ENCODE measurements at places on chromosomes 13 and 19. TPM values are rescaled to one million over a fixed set of nuclear protein-coding genes. Genes with fewer than 3 reads are reported as not detected.

Gene NTF4
- total RNA-seq: 0.41 TPM

GRCh38 chr13:66159511-66159910 lies 1070.6 kb downstream of the PCDH9 start:
- no peak for DNase-seq

DNA sequence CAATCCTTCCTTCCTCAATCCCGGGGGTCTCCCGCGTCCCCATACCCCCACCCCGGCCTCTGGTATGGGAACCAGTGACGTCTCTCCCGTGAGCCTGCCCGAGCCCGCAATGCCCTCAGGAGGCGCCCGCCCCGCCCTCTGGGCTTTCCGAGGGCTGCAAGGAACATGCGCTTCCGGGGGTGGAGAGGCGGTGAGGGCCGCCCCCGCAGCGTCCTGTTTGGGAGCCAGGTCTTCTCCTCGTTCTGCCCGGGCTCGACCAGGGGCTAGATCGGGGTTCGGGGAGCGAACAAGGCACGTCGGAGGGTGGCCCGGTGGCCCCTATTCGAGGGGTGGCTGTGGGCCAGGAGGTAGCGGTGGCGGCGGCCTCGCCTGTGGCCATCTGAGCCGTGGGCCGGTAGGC lies 6.6 kb upstream of the TEX101 start:
- DNase-seq: no peak

DNA sequence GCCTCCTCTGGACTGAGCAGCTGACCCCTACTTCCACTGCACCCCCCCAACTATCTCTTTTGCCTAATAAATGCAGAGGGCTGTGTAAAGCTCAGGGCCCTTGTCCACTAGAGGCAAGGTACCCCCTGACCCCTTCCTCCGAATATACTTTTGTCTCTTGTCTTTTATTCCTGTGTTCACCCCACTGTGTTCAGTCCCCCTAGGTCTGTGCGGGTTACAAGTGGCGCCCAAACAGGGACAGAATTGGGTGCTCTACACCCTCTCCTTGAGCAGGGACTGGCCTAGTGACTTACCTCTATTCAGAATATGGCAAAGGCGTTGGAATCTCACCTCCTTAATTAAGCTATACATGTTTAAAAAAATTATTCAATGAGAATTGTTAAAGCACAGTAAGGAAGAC lies 15.0 kb downstream of the ZNF350 start:
- no peak for DNase-seq

Gene ZIC5
- not detected for total RNA-seq

GRCh38 chr13:110555601-110556223 lies 5.8 kb downstream of the RAB20 start:
- DNase-seq: no peak

DNA sequence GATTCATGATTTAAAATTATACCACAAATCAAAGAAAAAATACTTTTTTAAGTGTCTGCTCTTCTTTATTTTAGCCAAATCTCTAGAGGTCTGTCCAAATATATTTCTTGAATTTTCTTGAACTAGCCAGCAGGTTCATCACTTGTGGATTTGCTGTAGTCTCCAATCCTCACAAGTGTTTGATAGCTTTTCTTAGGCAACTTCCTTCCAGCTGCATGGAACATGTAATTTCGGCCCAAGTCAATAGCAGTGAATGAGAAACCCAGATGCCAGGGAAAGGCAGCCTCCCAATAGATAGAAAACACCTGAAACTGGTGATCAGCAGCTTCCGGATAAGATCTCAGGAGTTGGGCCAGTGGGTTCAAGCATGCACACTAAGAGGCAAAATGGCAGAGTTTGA lies 15.6 kb upstream of the RNASEH2B start:
- DNase-seq: no peak

Gene ERFL
- total RNA-seq: 0.20 TPM

Gene TBC1D4
- total RNA-seq: 69.4 TPM

GRCh38 chr13:109783447-109783814 lies 3.0 kb downstream of the IRS2 start:
- DNase-seq: peak; percentile 29

GRCh38 chr13:44796597-44797490 lies 192.4 kb downstream of the NUFIP1 start:
- DNase-seq: no peak

DNA sequence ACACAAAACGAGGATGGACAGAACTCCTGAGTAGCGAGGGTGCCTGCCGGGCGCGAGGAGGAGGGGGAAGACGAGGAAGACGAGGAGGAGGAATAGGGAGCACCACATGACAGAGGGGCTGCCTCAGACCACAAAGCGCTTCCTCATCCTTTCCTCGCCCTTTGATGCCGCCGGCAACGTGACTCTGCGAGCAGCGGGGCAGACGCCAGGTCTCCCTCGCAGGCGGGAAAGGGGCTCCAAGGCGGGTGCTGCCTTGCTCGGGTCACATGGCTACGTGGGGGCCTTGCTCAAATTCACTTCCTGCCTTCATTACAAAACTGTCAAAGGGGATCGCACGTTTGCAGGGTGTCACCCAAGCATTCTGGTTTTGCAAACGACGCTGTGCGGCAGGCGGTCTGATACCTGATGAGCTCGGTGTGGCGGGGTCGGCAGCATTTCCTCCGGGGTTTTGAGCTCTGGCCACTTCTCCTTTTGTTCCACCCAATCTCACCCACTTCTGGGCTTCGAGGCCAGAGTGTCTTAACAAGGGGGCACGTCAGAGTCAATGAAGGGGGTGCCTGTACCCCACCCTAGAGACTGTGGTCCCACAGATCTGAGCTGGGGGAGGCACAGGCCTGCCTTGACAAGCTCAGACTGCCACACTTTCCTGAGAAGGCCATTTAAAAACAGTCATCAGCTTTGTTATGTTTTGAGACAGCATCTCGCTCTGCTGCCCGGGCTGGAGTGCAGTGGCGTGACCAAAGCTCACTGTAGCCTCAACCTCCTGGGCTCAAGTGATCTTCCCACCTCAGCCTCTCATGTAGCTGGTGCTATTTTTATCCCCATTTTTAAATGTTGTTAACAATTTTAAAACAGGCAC lies 14.9 kb downstream of the MAP2K2 start:
- DNase-seq: no peak

Gene HIPK4
- total RNA-seq: not detected

Gene ALDH16A1
- total RNA-seq: 17.7 TPM

- DNase-seq: no peak
Measured at GRCh38 chr13:59728896-59729545, 434.7 kb downstream of the DIAPH3 start.

GRCh38 chr19:14480700-14481079 lies 5.5 kb upstream of the PTGER1 start:
- DNase-seq: no peak

DNA sequence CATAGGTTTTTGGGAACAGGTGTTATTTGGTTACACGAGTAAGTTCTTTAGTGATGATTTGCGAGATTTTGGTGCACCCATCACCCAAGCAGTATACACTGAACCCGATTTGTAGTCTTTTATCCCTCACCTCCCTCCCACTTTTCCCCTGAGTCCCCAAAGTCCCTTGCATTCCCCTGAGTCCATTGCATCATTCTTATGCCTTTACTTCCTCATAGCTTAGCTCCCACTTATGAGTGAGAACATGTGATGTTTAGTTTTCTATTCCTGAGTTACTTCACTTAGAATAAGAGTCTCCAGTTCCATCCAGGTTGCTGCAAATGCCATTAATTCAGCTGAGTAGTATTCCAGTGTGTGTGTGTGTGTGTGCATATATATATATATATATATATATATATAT lies 97.2 kb upstream of the EDNRB start:
- DNase-seq: no peak

Gene KPNA3
- 45.5 TPM for total RNA-seq

- DNase-seq: no peak
Measured at GRCh38 chr19:39966617-39967016, 4.3 kb upstream of the PSMC4 start.

GRCh38 chr19:15702534-15702930 lies 25.3 kb upstream of the OR10H2 start:
- peak; percentile 78 for DNase-seq

DNA sequence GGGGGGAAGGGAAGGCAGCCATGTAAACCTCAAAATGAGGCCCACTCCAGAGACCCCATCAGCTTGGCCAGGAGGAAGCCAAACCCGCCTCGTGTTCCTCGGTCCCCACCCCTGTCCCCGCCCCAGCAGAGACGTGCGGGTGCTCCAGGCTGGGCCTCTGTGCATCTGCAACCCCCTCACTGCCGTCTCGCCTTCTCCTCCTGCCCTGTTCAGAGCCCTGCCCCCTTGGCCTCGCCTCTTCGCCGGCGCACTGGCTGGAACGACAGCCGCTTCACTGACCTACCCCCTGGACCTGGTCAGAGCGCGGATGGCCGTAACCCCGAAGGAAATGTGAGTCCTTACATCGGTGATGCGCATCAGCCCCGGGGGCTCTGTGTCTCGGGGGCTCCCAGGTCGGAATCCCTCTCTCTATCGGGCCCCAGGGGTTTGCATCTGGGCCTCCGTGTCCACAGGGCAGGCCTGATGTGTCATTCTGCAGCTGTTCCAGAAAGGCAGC lies 32.2 kb downstream of the TMEM161A start:
- DNase-seq: peak; percentile 77

Gene SHISA7
- not detected for total RNA-seq

Gene NTN5
- total RNA-seq: 0.71 TPM

Gene GPR4
- 5.6 TPM for total RNA-seq

Gene STOML3
- total RNA-seq: not detected

Gene APOE
- total RNA-seq: 86.2 TPM

DNA sequence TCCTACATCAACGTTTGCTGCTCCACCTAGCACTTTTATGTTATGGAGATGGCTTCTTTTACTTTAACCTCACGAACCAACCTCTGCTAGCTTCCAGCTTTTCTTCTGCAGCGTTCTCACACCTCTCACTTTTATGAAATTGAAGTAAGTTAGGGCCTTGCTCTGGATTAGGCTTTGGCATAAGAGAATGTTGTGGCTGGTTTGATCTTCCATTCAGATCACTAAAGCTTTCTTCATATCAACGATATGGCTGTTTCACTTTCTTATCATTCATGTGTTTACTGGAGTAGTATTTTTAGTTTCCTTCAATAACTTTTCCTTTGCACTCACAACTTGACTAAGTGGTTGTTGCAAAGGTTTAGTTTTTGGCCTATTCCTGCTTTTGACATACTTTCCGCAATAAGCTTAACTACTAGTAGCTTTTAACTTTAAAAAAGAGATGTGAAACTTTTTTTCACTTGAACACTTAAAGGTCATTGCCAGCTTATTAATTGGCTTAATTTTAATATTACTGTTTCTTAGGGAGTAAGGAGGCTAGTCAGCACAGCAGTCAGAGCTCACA lies 60.0 kb upstream of the SPRY2 start:
- DNase-seq: no peak

GRCh38 chr13:95642028-95642621 lies 2.4 kb downstream of the DZIP1 start:
- no peak for DNase-seq

GRCh38 chr19:10189616-10190015 lies 5.1 kb downstream of the DNMT1 start:
- no peak for DNase-seq

DNA sequence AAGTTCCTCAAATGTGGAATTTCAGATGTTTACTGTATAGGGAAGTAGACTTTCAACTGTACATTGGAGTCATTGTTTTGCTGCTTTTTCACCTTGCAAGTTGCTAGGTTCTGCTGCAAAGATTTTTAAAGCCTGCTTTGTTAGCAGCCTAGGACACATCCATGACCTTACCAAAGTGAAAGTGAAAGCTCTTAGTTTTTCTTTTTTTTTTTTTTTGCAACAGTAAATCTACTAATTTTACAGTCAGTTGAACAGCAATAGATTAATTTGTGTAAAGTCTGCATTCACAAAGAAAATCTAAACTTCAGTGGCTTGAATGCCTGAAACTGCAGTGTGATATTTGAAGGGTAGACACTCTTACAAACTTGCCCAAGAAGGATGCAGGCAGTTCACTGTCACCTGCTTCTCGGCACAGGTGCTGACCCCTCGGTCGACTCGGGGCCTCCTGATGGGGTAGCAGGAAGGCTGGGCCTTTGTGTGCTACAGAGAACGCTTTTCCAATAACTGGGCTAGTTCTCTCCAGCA lies 5.0 kb upstream of the MTIF3 start:
- DNase-seq: no peak

Gene ZNF541
- not detected for total RNA-seq

GRCh38 chr13:33127009-33127551 lies 110.9 kb downstream of the KL start:
- peak; percentile 63 for DNase-seq

DNA sequence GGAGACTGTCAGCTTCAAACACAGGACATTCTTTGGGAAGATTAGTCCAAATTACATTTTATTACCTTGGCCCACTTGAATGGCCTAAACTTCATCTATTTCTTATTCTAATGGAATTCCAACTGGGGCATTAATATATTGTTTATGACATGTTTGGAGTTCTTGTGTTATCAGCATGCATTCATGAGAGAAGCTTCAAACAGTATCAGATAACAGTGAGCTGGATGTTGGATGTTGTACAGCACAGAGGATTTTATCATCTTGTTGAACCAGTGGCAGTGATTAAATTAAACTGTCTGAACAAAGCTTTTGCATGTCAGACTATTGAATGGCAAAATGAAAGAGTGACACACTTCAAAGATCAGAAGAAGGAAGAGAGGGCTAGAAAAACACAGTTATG lies 50.0 kb downstream of the MZT1 start:
- DNase-seq: no peak

- no peak for DNase-seq
Measured at GRCh38 chr19:46210669-46211068, 18.9 kb upstream of the IGFL1 start.

Gene SMARCA4
- 33.1 TPM for total RNA-seq

DNA sequence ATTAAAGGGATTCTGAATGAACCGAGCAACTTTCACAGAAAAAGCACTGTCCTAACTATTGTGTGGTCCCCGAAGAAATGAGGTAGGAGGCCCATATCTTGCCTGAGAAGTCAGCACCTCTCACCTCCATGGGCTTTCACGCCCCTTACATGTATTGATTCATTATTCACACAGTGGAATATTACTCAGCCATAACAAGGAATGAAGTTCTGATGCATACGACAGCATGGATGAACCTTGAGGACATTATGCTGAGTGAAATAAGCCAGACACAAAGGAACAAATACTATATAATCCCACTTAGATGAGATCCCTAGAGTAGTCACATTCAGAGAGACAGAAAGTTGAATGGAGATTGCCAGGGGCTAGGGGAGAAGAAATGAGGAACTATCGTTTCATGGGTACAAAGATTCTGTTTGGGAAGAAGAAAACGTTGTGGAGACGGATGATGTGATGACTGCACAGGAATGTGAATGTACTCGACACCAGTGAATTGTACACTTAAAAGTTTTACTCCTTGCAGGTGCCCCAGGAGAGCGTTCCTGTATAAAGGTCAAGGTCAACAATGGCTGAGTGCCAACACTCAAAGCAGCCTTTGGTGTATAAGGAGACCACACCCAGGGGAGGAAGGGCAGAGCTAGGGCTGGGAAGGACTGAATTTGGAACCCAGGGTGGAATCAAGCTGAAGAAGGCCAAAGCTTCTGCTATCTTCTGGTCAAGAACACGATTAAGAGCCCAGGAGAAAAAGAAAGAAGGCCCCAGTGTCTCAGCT lies 22.5 kb downstream of the ZIC5 start:
- no peak for DNase-seq

Measured in right cardiac atrium (tissue), 5 donors.